ENCODE measurements at places on chromosomes 11 and 22.

DNA sequence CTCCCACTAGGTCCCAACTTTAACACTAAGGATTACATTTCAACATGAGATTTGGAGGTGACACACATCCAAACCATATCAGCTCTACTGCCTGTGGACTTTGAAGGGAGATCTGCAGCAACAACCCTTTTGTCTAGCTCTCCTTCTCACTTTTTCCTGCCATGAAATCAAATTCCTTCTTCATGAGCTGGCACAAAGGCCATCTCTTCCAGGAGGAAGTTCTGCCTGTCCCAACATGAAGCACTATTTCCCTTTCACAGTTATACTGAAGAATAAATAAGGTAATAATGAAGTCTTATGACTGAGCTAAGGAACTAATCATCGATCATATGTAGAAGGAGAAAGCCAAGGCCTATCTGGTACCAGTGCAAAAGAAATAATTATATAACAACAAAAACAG is 253.5 kb upstream of the TENM4 start:
- DNase-seq: no peak

DNA sequence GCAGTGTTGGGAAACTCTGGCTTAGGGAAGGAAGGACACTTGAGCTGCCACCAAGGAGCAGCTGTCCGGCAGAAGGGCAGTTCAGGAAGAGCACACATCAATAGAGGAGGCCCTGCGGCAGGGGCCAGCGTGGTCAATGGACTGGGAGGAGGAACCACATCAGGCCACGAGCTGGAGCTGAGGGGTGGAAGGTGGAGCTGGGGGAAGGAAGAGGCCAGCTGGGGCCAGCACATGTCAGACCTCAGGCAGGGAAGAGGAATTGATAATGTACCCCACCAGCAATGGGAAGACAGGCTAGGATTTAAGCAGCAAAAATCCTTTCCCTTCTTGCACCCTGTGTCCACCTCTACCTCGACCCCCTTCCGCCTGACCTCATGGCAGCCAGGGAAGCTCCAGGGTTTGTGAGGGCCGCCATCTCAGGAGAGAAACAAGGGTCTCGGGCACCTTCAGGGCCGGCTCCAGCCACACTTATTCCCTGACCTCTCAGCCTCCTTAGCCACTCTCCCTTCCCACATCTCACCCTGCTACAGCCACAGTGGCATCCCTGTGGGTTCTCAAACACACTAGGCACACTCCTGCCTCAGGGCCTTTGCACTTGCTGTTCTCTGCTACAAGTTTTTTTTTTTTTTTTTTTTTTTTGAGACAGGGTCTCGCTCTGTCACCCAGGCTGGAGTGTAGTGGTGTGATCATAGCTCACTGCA is 157.8 kb upstream of the GRK3 start:
- DNase-seq: no peak

- no peak for DNase-seq
Observed at GRCh38 chr11:35750981-35751663, 88.5 kb downstream of the TRIM44 start.

DNA sequence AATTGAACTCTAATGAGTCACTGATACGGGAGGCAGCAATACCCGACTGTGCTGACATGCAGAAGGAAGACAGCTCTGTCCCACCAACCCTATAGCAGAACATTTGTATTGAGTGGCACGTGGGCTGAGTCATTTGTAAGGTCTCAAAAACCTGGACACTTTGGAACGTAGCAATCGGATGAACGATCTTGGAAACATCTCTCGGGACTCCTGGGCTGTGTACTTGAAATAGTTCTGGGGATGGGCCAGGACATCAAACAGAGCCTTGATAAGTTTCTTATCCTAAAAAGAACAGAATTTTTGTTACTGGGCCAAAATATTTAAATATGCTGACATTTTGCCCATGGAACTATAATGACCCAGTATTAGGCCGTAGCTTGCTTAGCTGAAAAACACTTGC is 17.1 kb upstream of the NRIP3 start:
- DNase-seq: no peak

GRCh38 chr22:37033605-37034430 is 14.3 kb downstream of the MPST start:
- no peak for DNase-seq

GRCh38 chr11:132099692-132100091 is 729.3 kb downstream of the NTM start:
- no peak for DNase-seq

DNA sequence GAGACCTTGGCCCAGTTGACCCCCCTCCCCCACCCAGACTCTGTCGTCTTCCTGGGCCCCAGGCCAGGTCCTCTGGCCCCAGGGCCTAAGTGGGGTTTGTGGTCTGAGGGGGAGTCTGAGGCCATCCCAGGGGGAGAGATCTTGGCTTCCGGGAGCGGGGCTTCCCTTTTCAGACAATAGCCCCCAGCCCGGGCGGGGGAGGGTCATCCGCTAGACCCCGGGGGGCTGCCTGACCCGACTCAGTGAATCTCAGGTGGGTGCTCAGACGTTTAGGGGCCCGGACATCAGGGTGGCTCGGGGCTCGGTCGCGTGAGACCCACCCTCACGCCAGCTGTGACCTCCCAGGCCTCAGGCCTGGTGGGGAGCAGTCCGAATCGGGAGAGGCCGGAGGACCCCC is 609 bp downstream of the MAPK11 start:
- DNase-seq: no peak

- no peak for DNase-seq
Observed at GRCh38 chr11:111923951-111924350, 5.2 kb downstream of the C11orf52 start.
